ENCODE measurements at places on chromosomes 4 and X. TPM values are rescaled to one million over a fixed set of nuclear protein-coding genes. Genes with fewer than 3 reads are reported as not detected.

Gene DGKQ
- 11.4 TPM for total RNA-seq

Gene SLC9B2
- 22.9 TPM for total RNA-seq

Gene GIMD1
- not detected for total RNA-seq

Gene UPF3B
- 25.4 TPM for total RNA-seq

Gene KLB
- 3.7 TPM for total RNA-seq

Gene BCORL1
- 3.6 TPM for total RNA-seq

Gene JADE3
- total RNA-seq: 4.8 TPM

Gene CORIN
- 1.5 TPM for total RNA-seq

Gene NPY2R
- 0.05 TPM for total RNA-seq

Gene AFAP1
- 30.5 TPM for total RNA-seq

Gene NONO
- 310 TPM for total RNA-seq

Gene MAGEB2
- not detected for total RNA-seq

Gene NMU
- 71.2 TPM for total RNA-seq

Gene CLDN22
- total RNA-seq: not detected

Gene CTAG1B
- not detected for total RNA-seq

Gene DMRTC1
- not detected for total RNA-seq

Gene MAGEE1
- total RNA-seq: 8.7 TPM

Gene XAGE1B
- total RNA-seq: 2.1 TPM

Gene AFP
- total RNA-seq: not detected

Gene COL4A6
- total RNA-seq: 1.4 TPM

Gene NXF2B
- not detected for total RNA-seq

Gene MAGEA9B
- total RNA-seq: not detected

Gene TEX11
- not detected for total RNA-seq

Gene CCSER1
- 31.7 TPM for total RNA-seq

Gene NLGN3
- 13.9 TPM for total RNA-seq

Gene FAM47A
- not detected for total RNA-seq
